ENCODE measurements at places on chromosomes 12 and 14.

- DNase-seq = peak; percentile 32
Observed at GRCh38 chr14:99686557-99687283, 2.6 kb downstream of the CYP46A1 start.

GRCh38 chr12:123369229-123369628, 4.6 kb upstream of the SBNO1 start:
- no peak for DNase-seq

- DNase-seq = no peak
Observed at GRCh38 chr12:76920172-76921099, 41.6 kb upstream of the CSRP2 start.

- DNase-seq = peak; percentile 84
Observed at GRCh38 chr12:12839873-12840579, 26.9 kb downstream of the DDX47 start.
